WTC11 (cell line): ENCODE measurements at places on chromosomes 1 and 21.

DNA sequence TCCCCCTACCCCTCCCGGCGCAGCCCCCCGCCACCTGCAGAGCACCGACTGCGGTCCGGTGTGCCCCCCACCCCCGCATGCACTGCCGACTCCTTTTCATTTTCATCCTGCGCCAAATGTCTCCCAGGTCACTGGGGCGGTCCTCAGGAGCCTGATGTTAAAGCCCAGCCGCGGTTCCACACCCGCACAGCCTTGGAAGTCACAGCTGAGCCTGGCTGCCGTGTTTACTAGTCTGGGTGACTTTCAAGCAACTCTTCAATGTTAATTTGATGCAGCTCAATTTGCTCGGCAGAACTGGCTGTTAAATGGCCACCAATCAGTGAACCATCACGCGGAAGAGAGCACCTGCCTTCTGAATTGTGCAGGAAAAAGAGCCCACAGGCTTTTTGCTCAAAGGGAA, 27.2 kb downstream of the THAP3 start:
- DNase-seq: no peak

- DNase-seq: no peak
Measured at GRCh38 chr1:212607913-212608391, 609 bp upstream of the ATF3 start.

GRCh38 chr1:147800804-147801203, 40.4 kb upstream of the GJA5 start:
- DNase-seq: no peak

DNA sequence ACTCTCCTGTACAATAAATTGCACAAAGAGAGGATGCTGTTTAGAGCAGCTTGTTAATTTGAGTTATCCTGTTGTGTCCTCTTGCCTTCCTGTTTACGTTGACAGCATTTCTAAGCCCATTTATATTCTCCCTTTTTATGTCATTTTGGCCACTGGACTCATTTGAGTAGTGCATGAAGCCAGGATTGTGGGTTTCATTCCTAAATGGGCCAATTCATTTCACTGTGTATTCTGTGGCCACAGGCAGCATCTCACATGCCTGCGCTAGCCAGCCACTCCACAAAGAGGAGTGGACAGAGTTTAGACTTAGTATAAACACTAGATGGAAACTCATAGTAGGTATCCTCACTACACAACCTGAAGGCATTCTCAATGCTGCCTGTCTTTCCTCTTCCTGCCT, 73.4 kb downstream of the DTL start:
- no peak for DNase-seq

DNA sequence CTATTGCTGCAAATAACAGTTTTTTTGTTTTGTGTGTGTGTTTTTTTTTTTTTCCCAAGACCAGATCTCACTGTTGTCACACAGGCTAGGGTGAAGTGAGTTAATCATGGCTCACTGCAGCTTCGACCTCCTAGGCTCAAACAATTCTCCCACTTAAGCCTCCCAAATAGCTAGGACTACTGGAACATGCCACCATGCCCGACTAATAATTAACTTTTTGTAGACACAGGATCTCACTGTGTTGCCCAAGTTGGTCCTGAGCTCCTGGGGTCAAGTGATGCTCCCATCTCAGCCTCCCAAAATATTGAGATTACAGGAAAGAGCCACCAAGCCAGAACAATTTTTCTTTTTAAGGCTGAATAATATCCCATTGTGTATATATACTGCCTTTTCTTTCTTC, 34.9 kb downstream of the DRAM2 start:
- no peak for DNase-seq

DNA sequence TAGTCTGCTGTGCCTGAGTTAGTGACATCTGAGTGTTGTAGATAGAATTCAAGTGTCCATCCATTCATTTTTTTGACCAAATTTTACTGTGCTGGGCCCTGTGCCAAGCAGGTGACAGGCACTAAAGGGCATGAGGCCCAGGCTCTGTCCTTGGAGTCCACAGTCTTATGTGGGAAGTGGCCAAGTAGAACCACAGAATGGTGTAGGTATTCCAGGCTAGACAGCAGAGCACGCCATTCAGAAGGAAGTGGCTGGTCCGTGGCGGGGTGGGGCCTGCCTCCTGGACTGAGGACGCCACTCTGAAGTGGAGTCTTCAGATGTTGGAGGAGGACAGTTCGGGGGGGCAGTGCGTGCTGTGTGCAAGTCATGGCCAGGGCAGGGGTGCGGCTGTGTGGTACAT, 68.9 kb upstream of the ACTL8 start:
- DNase-seq: no peak

GRCh38 chr1:22398656-22399420, 52.8 kb upstream of the ZBTB40 start:
- DNase-seq: no peak

DNA sequence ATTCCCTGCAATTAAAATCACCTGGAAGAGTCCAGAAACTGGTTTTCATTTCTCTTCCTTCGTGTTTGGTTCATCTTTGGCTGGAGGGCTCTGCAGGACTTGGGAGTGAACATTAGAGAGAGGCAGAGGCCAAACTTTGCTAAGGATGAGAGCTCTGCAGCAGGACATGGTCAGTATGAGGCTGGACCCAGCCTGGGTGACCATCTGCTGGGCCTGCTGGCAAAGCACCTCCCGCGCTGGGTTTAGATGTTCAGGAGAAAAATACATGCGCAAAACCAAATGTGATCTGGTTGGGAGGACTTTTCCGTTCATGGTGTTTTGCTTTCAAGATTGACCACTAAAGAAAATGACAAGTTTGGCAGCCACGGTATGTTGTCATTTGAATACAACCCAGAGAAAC, 15.9 kb downstream of the KAZN start:
- DNase-seq: no peak

DNA sequence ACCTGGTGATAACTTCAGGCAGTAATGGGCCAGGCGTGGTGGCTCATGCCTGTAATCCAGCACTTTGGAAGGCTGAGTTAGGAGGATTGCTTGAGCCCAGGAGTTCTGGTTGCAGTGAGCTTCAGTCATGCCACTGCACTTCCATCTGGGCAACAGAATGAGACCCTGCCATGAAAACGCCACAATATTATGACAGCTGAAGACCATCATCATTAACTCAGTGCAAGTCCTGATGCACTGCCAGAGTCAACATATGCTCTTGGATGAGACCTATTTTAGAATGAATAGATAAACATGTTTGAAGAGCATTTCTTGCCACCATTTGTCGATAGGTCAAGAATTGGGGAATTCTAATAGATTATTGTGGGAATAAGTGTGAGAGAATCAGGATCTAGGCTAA, 26.4 kb downstream of the HENMT1 start:
- no peak for DNase-seq
